ENCODE measurements at places on chromosomes 16 and 17.
A peak's percentile ranks its signal among the peaks of the same experiment; 100 is the strongest.

DNA sequence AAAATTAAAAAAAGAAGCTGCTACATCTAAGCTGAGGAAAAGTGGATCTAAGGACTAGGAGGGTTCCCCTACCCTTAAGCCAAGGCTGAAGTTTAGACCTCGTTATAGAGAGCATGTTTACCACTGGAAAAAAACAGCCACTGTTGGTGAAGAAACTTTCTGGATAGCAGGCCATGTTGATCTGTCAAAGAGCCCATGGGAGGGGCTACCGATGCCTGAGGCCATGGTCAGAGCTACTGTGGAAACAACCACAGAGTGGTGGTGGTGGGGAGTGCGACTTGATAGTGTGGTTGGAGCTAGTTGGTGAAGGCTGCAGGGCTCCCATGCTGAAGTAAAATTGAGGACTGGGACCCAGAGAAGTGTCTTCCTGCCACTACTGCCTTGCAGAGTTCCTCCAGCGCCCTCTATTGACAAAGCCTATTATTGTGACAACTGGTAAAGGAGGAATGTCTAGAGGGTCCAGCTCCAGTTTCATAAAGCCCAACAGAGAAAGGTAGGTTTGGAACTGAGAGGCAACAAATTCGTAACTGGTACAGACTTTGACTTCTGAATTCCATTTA is 12.7 kb upstream of the FAM20A start:
- DNase-seq, result no peak

- DNase-seq, result no peak
Measured at GRCh38 chr17:77810536-77810935, 148.0 kb upstream of the TNRC6C start.

GRCh38 chr17:75695830-75696271 is 25.4 kb upstream of the ITGB4 start:
- no peak for DNase-seq

DNA sequence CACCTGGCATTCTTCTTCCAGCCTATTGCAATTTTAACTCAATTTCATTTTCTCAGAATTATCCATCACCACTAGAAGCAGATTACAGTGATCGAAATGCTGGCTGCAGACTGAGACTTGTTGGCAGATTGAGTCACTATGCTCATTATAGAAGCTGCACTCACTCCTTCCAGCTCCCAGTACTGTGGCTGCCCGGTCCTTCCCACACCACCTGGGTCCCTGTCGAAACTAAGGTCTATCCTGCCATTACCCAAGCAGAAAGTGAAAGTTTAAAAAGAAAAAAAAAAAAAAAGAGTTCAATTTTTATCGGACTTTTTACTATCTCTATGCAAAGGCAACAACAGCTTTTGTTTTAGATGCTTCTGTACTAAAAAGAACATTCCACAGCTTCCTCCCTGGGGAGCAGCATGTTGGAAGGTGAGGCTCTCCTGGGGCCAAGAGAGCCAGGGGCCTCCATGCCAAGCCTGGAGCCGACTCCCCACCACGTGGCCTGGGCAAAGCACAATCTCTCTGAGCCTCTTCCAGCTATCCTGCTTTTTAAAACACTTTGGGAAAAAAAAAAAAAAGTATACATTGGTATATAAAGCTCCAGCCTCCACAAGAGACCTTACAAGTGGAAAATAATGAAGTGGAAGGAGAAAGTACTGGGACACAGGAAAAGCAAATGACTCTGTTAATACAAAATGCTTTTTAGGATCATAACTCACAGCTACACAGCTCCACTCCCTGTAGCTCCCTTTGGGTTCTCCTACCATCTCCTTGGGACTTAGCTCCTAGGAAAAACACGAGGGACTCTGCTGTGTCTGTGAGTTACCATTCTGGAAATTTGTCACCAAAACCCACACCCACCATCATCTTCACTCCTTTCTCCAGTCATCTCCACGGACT is 77.8 kb downstream of the USP31 start:
- DNase-seq, result no peak

DNA sequence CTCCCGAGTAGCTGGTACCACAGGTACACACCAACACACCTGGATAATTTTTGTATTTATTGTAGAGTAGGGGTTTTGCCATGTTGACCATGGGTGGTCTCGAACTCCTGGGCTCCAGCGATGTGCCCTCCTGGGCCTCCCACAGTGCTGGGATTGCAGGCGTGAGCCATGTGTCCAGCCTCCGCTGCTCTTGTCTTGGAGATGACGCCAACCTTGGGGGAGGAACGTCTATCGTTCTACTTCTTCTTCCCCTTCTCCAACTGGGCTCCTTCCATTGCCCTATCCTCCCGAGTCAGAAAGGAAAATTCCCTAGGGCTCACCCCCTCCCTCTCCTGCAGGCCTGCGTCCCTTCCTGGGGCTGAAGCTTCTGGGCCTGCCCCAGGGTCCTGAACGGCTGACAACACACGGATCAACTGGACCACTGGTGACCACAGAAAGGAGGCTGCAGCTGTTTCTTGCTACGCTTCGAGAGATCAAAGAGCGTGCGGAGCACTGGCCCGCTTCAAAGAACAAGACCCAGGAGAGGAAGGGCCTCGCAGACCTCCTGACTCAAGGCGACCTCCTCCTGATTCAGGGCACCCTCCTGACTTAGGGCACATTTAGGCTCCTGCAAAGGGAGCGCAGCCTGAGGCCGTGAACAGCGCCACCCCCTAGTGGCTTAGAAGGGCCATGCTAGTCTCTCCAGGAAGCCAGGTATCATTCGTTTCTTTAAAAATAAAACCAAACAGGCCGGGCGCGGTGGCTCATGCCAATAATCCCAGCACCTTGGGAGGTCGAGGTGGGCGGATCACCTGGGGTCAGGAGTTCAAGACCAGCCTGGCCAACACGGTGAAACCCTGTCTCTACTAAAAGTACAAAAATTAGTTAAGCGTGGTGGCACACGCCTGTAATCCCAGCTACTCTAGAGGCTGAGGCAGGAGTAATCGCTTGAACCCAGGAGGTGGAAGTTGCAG is 48.5 kb upstream of the HELZ start:
- DNase-seq, result peak; percentile 58

DNA sequence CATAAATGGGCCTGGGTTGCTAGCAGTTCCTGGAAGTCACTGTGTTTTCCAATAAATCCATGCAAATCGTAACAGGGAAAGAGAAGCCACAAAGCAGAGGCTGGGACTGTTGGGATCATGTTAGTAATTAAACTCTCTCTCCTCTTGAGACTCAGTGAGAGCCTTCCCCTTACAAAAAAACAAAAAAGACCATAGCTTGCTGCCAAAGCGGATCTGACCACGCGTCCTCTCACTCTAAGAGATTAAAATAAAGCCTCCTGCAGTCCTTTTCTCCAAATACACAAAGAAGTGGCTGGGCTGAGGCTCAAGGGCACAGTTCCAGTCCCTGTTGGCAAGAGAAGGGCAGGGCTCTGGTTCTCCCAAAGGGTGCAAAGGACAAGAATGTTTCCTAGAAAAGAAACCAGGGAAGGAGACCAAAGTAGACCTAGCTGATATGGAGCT is 38.5 kb downstream of the PIGL start:
- DNase-seq, result no peak

GRCh38 chr17:77842528-77843147 is 115.9 kb upstream of the TNRC6C start:
- no peak for DNase-seq

- no peak for DNase-seq
Measured at GRCh38 chr17:74230896-74231295, 17.5 kb downstream of the TTYH2 start.

DNA sequence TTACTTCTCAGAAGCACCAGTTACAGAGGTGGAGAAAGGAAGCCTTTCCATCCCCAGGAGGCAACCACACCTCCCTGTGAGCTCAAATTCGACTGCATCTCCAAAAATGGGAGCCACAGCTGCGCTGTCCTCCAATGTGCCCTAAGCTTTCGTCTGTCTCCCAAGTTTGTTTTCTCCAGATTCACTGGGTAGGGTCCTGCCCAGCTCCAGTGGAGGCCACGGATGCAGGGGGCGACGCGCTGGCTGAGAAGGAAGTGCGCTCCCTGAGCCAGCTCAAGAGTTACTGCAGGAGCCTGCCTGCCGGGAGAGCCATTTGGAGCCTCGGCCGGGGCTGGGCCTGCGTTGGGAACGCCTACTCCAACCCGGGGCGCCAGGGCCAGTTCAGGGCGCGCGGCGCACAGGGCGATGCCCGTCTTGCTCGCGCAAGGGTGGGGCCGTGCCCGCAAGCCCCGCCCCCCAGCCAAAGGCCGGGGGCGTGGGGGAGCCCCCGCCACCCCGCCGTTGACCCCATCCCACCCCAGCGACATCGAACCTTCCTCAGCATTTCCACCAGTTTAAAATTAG is 19.5 kb downstream of the SIAH1 start:
- peak; percentile 56 for DNase-seq

GRCh38 chr16:74743668-74744299 is 30.8 kb downstream of the FA2H start:
- DNase-seq, result no peak

- no peak for DNase-seq
Measured at GRCh38 chr17:63349478-63350000, 96.6 kb downstream of the CYB561 start.

DNA sequence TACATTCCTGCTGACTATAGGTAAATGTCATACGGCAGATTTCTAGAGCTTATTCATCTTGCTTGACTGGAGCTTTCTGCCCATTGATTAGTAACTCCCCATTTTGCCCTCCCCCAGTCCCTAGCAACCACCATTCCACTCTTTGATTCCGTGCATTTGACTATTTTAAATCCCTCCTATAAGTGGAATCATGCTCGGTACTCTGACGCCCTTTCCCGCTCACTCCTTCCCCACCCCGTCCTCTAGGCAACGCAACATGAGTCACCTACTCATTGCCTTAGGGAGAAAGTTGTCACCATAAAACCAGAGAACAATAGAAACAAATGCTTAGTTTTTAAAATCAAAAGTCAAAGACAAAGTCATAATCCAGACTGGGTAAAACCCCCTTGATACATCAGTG is 45.5 kb upstream of the RBBP6 start:
- no peak for DNase-seq

- peak; percentile 32 for DNase-seq
Measured at GRCh38 chr17:50169121-50169764, 3.4 kb downstream of the SGCA start.

GRCh38 chr16:1426734-1427471 is 4.0 kb upstream of the PERCC1 start:
- DNase-seq, result no peak

DNA sequence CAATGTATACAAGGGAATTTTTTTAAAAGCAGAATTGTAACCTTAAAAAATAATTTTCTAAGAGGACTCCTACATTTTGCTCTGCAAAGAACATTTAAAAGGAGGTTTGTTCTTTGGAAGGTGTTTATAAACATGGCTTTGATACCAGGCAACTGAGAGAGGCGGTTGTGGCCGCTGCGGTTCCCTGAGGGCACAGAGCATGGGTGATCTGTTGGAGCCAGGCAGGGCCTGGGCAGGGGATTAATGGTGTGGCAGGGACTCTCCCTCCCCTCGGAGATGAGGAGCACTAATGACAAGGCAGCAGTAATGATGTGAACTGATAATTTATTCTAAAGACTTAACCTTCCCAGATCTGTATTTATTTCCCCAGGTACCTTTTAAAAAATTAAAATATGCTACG is 65.4 kb downstream of the WWP2 start:
- no peak for DNase-seq

DNA sequence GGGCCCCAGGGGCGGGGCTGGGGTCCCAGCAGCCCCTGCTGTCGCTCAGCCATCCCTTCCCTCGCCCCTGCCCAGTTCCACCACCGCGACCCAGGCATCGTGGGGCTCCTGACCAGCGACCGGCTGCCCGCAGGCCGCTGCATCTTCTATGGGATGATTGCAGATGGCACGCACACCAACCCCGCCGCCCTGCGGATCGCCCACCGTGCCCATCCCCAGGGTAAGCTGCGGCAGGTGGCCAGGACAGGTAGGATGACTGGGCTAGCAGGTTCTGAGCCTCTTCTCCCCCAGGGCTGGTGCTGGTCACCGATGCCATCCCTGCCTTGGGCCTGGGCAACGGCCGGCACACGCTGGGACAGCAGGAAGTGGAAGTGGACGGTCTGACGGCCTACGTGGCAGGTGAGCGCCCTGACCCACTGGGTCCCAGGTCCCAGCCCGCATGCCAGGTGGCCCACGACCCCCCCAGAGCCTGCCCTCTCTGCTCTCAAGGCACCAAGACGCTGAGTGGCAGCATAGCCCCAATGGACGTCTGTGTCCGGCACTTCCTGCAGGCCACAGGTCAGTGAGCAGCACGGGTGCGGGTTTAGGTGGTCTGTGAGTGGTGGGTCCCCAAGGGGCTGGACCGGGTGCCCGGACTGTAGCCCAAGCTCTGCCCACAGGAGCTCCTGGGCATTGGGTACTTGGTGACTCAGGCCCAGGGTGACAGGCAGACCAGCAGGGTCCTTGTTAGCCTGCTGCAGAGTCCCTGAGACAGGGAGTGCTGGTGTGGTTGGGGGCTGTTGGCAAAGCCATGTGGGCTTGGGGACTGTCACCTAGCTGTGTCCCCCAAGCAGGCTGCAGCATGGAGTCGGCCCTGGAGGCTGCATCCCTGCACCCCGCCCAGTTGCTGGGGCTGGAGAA is 2.8 kb downstream of the CEMP1 start:
- DNase-seq, result no peak

GRCh38 chr17:16466407-16466806 is 25.6 kb downstream of the LRRC75A start:
- DNase-seq, result no peak

GRCh38 chr16:26598061-26598460 is 468.7 kb upstream of the C16orf82 start:
- DNase-seq, result peak; percentile 36
